ENCODE measurements at places on chromosomes 5 and 9. TPM values are rescaled to one million over a fixed set of nuclear protein-coding genes. Genes with fewer than 3 reads are reported as not detected.

Gene NFIB
- 107 TPM for polyA plus RNA-seq

GRCh38 chr5:14326035-14326903 is 183.1 kb downstream of the TRIO start:
- DNase-seq = no peak

- DNase-seq = no peak
Measured at GRCh38 chr5:76692274-76692540, 23.7 kb upstream of the F2R start.

DNA sequence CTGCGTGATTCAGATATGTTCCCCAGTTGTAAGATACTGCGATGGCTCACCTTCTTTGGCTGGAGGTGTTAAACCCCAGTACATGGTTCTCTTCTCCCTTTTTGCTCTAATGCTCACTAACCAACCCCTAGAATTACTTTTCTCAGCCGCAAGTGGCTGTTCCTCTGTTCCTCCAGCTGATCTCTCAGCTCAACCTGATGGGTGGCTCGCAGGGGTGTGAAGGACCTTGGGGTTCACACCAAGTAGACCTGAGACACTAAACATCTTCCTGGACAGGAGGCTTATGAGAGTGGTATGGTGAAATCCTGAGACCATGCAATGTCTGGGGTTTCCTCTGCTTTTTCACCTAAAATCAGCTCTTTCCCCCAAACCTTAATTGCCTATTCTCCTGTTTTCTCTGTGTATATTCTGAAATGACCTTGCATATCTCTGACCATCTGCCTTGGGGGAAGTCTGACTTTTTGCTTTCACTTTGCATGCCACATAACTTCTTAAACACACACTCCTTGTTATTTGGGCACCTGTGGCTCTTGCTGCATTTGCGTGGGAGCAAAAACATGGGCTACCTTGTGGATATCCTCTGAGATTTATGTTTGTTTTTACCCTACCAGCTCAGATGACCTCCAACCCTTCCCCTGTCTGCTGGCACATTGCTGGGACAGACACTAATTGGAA is 15.9 kb upstream of the IFNA14 start:
- DNase-seq = no peak

- DNase-seq = peak; percentile 71
Measured at GRCh38 chr9:129146441-129146941, 31.6 kb downstream of the IER5L start.

Gene GEMIN5
- polyA plus RNA-seq = 14.7 TPM

Data from muscle of back (tissue), 13 donors.